HS-5 (cell line): ENCODE measurements at places on chromosomes 16 and 17.

- DNase-seq = no peak
Measured at GRCh38 chr17:81713004-81713555, 996 bp downstream of the SLC25A10 start.

DNA sequence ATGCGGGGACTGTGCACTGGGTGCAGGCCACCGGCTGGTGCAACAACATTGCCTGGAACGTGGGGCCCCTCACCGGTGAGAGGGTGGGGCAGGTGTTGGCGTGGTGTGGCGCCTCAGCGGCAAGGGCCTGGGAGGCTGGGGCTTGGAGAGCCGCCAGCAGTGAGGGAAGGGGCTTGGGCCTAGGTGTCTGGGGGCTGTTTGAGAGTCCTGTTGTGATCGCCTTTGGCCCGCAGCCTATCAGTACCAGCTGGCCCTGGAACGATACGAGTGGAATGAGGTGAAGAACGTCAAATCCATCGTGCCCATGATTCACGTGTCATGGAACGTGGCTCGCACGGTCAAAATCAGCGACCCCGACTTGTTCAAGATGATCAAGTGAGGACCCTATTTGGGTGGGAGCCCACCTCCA, 2.6 kb upstream of the TMEM88 start:
- no peak for DNase-seq

- no peak for DNase-seq
Measured at GRCh38 chr16:86062271-86062965, 163.5 kb downstream of the IRF8 start.

DNA sequence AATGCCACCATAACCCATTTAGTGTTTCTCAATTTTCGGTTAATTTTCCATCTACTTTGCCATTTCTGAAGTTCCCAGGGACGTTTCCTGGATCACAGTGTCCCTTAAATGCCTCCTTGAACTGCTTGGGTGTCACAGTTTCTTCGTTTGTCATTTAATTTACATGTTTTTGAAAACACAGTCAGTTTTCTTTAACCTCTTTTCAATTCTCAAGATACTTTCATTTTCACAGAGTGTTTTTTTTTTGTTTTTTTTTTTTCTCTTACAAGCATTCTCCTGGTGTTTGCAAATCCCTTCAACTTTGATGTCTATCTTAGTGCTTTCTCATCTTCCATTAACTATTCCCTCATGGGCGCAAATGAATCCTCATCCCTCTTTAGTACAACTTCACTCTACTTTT, 283.7 kb downstream of the GRIN2A start:
- no peak for DNase-seq
